Heart right ventricle (tissue), 16 donors: ENCODE measurements at places on chromosomes 4 and X. TPM values are rescaled to one million over a fixed set of nuclear protein-coding genes. Genes with fewer than 3 reads are reported as not detected.
A peak's percentile ranks its signal among the peaks of the same experiment; 100 is the strongest.

DNA sequence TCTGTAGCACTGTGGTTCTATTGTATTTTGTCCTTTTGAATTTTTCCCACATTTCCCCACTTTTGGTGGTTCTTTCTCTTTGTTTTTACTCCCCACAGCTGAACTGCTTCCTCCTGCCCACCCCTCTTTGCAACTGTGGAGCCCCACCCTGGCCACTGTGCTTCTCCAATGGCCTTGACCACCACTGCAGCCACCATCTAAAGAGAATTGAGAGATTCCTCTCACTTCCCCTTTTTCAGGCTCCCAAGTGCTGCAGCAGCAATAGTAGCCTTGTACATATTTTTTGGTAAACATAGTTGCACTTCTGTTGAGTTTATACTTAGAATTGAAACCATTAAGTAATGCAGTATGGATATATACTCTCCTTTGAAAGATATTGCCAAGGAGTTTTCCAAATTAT, 51.3 kb upstream of the FRMPD3 start:
- DNase-seq = peak; percentile 3

The ESX1 gene
- not detected for polyA plus RNA-seq

GRCh38 chr4:115292320-115293092, 179.1 kb upstream of the NDST4 start:
- no peak for DNase-seq

DNA sequence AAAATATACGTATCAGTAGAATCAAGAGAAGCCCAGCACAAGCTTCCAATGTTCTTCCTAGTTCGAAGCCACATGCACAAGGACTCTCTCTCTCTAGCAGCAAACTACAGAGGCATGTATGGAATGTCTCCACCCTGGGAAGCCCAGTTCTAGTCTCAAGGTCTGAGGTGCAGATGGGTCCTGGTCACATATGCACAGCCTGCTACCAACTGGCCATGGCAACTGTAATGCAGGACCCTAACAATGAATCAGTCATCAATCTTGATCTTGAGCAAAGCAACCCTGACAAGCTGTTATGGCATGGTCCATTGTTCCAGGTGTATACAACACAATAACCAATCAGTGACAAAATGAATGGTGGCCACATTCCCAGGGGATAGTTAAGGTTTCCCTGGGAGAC, 55.8 kb downstream of the MBNL3 start:
- no peak for DNase-seq
